ENCODE measurements at places on chromosomes 7 and 10.

GRCh38 chr10:37976091-37976879, at the start of gene ZNF25:
Gene ZNF25, minus strand, starts transcription at chr10:37976647. Its CDS starts 4,925 bp downstream, at chr10:37971722.
- peak; percentile 90 for DNase-seq

- DNase-seq, result no peak
Observed at GRCh38 chr10:77087366-77087765, 550.2 kb downstream of the KCNMA1 start.

DNA sequence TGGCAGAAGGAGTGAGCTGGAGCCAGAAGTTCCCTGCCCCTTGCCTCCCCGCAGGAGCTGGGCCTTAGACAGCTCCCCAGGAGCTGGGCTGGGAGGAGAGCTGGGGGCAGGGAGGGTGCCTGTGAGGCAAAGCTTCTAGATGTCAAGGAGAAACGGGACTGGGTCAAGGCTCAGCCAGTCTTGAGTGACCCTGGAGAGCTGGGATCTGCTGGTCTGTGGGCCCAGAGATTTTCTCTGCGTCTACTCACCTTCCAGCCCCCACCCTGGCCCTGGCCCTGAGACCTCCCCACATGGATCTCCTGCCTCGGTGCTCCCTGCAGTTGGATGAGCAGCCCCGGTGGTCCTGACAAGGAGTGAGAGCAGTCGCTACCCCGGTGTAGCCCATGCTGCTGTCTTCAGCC, 20.3 kb upstream of the SHH start:
- no peak for DNase-seq

DNA sequence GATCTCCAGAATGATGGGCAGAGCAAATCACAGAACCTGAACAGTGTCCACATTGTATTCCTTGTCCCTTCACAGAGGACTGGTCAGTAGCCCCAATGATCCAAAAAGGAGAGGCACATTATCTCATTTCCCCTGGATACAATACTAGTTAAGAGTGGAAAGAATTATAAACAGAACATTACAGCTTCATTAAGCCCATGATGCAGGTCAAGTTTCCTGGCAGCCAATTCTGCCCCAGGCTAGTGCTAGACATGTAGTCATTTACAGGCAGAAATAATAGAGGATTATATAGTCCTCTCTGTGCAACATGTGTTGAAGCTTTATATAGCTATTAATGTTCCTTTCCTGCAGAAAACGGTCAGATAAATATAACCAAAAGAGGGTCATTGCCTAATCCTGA, 124.3 kb upstream of the WNT16 start:
- no peak for DNase-seq

DNA sequence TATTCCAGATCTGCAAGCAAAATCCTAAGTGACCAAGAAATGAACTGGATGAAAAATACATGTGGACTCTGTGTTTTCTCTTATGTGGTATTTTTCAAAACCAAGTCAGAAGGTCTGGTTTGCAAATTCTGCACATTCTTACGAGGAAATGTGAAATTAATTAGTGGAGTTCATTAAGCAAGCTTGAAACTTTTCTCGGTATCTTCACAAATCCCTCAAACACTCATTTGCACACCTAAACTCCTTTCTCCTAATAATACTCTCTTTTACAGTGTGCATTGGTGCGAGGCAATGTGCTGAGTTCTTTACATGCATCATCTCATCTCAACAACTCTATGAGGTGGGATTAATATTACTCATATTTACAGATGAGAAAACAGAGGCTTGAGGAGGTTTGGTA, 82.1 kb downstream of the MTERF1 start:
- no peak for DNase-seq

- DNase-seq, result no peak
Observed at GRCh38 chr7:100584054-100584682, 1.8 kb downstream of the LRCH4 start.

DNA sequence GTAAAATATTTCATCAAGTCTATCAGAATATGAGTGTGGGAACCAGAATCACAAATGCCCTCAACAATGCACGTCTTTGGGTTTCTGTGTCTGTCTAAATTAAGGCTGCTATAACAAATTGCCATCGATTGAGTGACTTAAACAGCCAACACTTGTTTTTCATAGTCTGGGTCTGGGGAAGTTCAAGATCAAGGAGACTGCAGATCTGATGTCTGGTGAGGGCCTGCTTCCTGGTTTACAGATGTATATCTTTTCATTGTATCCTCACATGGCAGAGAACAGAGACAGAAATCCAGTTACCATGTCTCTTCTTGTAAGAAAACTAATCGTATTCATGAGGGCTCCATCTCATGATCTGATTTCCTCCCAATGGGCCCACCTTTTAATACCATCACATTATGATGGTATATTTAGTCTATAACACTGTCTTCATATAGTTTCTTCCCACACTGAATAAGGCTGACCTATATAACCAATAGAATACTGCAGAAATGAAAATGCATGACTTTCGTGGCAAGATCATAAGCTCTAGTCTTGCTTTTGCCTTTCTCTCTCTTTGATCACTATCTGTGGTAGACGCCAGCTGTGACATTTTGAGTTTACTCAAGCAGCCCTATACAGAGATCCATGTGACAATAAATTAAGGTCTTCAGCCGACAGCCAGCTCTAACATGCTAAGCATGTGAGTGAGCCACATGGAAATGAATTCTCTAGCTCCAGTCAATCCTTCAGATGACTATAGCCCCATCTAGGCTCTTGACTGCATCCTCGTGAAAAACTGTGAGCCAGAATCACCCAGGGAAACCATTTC, 51.9 kb downstream of the THSD7A start:
- no peak for DNase-seq

- no peak for DNase-seq
Observed at GRCh38 chr10:89613582-89613981, 31.5 kb downstream of the PANK1 start.

Measured in Panc1 (cell line).